ENCODE measurements at places on chromosomes 13 and 19.

DNA sequence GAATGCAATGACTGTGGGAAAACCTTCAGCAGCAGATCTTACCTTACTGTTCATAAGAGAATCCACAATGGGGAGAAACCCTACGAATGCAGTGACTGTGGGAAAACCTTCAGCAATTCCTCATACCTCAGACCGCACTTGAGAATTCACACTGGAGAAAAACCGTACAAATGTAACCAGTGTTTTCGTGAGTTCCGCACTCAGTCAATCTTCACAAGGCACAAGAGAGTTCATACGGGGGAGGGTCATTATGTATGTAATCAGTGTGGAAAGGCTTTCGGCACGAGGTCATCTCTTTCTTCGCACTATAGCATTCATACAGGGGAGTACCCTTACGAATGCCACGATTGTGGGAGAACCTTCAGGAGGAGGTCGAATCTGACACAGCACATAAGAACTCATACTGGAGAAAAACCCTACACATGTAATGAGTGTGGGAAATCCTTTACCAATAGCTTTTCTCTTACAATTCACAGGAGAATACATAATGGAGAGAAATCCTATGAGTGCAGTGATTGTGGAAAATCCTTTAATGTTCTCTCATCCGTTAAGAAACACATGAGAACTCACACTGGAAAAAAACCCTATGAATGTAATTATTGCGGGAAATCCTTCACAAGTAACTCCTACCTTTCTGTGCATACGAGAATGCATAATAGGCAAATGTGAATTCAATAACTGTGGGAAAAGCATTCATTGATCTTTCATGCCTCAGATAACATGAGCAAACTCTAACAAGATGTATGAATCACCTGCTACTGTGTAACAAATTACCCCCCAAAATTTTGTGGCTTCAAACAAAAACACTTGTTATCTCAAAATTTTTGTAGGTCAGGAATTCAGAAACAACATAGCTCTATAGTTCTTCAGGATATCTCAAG, 13.8 kb downstream of the ZNF557 start:
- no peak for DNase-seq

DNA sequence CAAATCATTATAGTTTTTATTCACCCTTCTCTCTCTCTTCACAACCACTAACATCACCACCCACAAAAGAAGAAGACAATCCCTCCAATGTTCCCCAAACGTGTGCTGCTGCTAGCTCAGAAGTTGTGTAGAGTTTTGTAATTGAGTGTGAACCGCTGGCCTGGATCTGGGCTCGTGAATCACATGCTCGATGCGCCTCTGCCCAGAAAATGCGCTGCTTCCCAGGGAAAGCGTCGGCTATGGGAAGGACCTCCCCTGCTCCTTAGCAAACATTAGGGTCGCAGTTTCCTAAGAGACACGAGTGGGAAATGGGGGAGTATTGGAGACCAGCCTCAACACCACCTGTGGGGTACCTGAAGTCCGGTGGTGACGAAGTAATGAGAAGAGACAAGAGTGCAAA, 38.4 kb upstream of the ZNF726 start:
- DNase-seq: no peak

DNA sequence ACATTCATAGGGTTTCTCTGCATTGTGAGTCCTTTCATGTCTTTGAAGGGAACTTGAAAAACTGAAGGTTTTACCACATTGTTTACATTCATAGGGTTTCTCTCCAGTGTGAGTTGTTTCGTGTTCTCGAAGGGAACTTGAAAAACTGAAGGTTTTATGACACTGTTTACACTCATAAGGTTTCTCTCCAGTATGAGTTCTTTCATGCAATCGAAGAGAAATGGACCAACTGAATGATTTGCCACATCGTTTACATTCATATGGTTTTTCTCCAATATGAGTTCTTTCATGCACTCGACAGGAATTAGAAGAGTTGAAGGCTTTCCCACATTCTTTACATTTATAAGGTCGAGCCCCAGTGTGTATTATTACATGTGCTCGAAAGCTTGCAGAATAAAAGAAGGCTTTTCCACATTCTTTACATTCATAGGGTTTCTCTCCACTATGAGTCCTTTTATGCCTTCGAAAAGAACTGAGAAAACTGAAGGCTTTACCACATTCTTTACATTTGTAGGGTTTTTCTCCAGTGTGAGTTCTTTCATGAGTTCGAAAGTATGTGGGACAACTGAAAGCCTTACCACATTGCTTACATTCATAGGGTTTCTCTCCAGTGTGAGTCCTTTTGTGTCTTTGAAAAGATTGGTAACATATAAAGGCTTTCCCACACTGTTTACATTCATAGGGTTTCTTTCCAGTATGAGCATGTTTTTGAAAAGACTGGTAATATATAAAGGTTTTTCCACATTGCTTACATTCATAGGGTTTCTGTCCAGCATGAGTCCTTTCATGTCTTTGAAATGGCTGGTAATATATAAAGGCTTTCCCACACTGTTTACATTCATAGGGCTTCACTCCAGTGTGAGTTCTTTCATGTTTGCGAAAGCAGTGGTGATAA, 20.7 kb downstream of the ZNF14 start:
- no peak for DNase-seq

DNA sequence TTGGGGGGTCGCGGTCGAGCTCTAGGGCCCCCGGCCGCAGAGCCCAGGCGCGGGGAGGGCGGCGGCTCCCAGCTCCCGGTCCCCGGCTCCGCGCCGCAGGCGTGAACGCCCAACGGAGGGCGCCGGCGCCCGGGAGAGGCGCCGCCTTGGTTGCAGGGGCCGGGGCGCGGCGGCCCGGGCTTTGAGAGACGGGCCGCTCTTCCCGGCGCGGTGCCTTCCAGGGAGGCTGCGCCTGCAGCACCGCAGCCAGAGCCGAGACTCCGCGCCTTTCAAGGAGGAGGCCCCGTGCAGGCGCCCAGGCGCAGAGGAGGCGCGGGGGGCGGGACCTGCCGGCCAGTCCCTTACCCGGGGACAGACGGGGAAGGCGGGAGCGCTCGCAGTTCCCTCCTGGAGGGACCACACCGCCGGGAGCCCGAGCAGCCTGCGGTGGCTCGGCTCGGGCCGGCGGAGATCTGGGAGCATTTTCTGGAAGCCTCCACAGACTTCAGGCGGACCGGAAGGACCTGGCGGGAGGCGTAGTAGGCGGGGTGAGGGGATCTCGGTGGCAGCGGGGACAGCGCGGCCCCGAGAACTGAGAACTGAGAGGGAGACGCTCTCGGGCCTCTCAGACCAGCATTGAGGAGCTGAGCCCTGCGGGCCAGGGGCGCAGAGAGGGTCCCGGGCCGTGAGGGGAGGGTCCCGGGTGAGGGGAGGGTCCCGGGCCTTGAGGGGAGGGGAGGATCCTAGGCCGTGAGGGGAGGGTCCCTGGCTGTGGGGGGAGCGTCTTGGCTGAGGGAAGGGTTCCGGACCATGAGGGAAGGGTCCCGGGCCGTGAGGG, 25.5 kb upstream of the MCF2L start:
- DNase-seq: no peak

DNA sequence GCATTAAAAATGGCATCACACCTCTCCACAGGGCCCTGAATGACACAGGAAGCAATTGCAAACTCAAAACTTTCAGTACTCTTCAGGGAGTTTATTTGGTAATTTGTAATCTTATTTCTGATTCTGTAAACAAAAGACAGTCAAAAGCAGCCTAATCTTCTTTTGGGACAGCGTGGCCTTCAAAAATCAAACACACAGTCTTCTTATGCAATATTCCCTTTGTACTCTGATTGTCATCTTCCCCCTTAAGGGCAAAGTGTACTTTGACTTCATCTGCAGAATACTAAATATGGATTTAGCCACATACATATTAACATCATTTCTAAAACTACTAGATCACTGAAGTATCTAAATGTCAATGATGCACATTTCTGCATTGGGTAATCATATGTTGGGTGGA, 322.0 kb downstream of the MZT1 start:
- DNase-seq: no peak

All from activated T-cell treated with anti-CD3 and anti-CD28 coated beads, Interleukin-2, amount 50 U/mL, for 4 hours (primary cell).